ENCODE measurements at places on chromosomes 6 and 20. TPM values are rescaled to one million over a fixed set of nuclear protein-coding genes. Genes with fewer than 3 reads are reported as not detected.

UBE2C gene
- 1.7 TPM for total RNA-seq

GRCh38 chr20:43690943-43691598 lies 24.2 kb downstream of the MYBL2 start:
- DNase-seq, result no peak

CST4 gene
- not detected for total RNA-seq

DNA sequence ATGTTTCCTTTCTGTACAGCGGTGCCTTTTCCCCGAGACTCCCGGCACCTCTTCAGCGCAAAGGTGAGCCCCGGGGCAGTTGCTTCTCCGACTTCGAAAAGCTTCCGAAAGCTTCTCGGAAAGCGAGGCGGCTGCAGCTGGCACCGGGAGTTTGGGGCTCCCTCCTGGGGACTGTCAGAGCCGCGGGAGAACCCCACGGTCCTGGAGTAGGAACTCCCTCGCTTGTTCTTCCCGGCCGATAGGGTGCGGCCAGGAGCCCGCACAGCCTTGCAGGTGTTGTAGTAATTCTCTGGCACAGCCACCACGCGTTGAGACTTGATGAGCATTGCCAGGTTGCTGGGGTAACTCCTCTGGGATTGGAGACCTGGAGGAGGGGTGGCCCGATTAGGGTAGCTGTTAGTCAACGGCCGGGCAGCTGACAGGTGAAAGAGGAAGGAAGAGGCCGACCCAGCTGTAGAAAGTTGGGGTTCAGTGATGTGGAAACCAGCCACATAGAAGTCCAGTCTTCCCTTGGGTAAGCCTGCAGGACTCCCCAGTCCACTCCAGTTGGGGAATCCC lies 721 bp downstream of the KDM1B start:
- DNase-seq, result peak; percentile 79

DNA sequence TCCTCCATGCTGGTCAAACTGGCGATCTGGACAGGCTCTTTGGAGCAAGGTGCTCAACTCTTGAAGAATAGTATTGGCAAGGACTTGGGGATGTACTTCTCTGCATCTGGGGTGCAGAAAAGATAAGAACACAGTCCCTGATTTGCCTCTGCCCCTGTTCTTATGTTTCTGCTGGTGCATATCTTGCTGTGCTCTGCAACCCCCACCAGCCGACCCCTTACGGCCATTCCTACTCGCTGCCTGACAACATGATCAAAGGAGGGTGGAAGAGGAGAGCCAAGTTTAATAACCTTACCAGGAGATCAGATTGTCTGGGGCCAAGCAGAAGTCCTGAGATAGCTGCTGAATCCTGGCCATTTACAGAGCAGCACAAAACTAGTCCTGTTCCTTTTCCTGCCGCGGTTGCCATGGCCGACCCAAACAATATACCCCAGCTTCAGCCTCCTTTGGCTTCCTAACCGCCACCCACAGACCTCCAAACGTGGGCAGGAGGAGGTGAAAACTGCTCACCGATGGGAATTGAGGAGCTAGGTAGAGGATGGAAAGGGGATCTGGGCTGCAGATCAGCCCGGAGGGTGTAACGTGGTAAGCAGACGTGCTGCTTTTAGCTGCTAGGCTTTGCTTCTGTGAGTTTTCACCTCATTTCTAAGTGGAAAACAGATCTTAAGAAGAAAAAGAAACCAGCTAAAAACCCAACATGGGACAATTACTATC lies 60.9 kb downstream of the ATXN1 start:
- peak; percentile 77 for DNase-seq

SYNGAP1 gene
- total RNA-seq, result 5.2 TPM

GRCh38 chr20:23654000-23654399 lies 16.2 kb upstream of the CST3 start:
- no peak for DNase-seq

DNA sequence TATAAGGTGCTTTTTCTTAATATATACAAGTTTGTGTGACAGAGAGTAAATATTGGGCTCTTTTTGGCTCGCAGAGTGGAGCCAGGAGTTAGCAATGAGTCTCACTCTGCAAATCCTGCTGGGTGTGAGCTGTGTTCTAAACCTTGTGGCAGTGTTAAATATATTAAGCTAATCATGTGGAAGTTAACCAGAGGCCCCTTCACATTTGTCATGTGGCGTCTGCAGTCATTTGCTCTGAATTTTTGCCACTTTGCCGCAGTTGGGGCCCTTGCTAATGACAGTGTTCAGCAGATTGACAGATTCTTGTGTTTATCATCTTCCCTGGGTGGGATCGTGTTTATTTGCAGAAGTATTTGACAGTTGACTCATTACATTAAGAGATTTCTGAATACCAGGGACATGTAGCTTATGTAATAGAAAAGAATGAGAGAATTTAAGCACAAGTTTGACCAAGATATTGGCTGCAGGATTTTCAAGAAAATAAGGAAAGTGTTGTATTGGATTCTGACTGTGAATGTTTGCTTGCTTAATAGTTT lies 37.9 kb downstream of the SPATA2 start:
- no peak for DNase-seq
